ENCODE measurements at places on chromosomes 7 and 10.

GRCh38 chr10:80046629-80047441, 31.6 kb upstream of the TMEM254 start:
- DNase-seq = peak; percentile 49

- DNase-seq = no peak
These were observed 75.4 kb downstream of the WDR11 start for GRCh38 chr10:120926611-120927010.

DNA sequence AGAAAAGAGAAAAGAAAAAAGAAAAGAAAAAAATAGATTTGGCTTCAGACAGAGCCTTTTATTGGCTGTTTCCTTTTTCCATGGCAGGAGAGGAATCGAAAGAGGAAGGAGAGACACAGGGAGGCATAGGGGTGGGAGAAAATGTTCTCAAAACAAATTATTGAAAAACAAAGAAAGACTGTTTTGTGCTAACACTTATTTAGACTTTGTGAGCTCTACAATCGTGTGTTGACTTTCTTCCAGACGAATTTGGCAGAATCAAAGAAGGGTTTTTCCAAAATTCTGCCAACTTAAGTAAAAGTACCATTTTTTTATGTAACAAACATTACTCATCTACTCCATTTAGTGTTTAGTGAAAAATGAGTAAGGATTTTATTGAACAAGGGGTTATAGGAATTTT, 982.2 kb downstream of the REEP3 start:
- DNase-seq = no peak

GRCh38 chr7:157874870-157875229, 538.0 kb downstream of the DNAJB6 start:
- no peak for DNase-seq

DNA sequence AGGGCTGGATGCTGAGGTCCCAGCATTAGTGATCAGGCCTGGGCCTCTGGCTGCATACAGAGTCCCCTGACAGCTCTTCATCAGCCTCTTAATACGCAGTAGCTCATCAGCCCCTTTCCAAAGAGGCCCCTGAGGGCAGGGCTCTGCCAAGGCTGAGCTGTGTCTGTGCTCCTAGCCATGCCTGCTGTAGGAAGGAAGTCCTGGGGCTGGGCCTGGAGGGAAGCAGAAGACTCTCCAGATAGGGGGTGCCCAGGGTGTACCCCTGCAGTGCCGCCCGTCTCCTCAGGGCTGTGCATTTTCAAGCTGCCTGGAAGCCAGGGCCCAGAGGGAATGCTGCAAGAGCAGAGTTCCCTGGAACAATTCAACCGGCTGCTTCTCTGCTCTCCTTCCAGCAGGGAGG, 7.3 kb upstream of the RET start:
- DNase-seq = no peak

DNA sequence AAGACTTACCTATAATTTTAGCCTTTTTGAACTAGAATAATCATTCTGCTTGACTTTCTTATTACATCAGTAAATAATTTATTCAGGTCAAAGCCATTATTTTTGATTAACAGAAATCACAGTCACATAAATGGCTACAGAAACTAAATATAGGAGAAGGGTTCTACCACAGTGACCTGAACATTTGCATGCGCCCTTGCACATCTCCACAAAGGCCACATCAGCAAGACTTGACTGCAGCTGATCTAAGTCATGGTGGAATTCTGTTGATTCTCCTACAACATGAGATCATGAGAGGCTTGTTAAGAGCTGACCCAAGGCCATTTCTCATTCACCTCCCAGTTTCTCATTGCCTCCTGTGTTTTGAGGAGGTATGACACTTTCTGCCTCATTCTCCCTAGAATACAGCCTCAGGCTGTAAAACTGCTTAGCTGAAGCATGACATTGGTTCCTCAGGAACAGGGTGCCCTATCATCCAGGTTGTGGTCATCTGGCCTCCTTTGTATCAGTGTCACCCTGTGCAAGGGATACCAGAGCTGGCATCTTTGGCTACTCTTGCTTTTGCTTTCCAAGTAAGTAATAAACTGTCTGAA, 6.7 kb upstream of the IMMP2L start:
- DNase-seq = no peak

DNA sequence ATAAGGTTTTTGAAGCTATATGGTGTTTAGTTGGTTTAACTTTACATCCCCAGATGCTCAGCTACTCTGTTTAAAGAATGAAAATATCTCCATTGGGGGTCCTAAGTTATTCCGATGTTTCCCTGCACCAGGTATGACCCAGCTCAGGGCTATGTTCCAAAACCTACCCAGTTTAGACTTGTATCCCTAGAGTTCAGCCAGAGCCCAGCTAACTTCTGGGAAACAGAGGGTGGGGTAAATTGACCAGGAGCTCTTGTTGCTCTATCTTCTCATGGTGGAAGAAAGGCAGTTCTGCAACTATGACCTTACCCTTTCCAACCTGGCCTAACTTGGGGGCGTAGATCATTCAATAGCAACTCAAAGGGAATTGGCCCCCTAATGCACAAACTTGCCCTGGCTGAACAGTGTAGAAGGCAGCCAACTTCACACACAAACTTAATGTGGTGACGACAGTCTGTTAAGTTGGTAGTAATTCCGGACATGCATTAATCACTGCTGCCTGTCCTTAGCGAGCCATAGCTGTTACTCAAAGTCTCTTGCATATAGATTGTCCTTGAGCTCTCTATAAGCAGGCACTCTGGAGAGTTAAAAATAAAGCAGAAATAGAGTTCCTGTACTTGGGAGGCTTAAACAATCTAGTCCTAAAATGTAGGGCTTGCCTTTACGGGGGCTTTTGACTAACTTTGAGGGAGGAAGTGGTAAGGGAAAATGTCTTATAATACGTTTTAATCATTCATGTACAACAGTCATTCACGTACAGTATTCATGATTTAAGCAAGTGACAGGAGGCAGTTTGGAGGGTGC, 5.3 kb upstream of the ZNRF2 start:
- DNase-seq = no peak

DNA sequence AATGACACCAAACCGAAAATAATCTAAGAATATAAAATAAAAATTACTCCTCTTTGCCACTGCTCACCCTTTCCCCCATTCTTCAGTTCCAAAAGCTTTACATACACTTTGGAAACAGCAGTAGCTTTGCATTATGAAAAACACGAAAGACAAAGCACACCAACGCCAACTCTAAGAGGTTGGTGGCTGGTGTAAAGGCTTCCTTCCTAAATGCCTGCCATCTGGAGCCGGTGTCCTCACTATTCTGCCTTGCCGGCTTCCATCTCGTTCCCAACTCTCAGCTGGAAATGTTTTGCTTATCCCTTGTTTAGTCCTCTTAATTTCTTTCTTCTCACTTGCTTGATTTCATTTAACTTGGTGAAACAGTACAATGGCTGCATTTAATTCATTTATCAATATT, 281.1 kb upstream of the LRRN3 start:
- no peak for DNase-seq

- no peak for DNase-seq
These were observed 49.1 kb upstream of the C1QL3 start for GRCh38 chr10:16570731-16571130.

DNA sequence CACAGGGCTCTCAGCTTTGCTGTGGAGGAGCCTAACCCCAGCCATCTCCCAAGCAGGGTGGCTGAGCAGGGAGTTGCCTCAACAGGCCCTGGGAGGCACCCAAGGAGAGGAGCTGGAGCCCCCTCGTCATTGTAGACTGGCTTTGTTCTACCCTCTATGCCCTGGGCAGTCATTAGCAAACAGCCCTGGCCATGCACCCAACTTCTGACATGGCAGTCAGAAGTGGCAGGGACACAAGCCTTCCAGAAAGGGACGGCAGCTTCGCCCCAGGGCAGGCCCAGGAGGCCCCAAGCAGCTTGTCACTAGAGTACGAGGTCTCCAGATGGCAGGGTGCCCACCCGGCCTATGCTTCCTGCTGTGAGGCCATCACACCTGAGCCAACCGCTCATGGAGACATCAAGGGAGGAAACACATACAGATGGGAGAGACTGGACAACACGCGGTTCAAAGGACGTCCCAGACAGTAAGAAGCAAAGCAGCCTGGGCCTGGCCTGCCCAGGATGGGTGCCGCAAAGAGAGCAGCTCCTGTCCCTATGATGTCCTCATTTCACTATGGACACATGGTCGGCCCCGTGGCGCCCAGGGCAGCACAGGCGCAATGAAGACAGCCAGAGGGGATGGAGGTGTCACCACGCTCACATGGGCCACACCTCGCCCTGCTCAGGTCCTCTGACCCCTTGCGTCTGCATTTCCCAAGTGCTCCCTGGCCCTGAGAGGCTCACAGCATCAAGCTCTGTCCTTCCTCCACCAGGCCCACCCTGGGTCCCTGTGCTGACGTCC, 190.9 kb upstream of the CXCL12 start:
- DNase-seq = no peak

DNA sequence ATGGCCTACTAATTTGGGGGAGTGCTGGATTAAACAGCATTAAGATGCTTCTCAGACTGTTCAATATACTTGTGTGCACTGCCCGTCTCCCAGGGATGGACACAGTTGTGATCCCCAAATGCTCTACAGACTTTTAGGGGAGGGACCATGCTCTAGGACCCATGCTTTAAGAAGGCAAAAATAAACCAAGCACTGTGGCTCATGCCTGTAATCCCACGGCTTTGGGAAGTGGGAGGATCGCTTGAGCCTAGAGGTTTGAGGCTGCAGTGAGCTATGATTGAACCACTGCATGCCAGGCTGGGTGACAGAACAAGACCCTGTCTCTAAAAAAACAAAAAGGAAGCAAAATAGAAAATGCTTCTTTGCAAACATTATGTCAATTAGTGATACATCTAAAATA, 102.6 kb downstream of the VOPP1 start:
- DNase-seq = no peak

- DNase-seq = no peak
These were observed 13.4 kb downstream of the HEPACAM2 start for GRCh38 chr7:93212881-93213280.

DNA sequence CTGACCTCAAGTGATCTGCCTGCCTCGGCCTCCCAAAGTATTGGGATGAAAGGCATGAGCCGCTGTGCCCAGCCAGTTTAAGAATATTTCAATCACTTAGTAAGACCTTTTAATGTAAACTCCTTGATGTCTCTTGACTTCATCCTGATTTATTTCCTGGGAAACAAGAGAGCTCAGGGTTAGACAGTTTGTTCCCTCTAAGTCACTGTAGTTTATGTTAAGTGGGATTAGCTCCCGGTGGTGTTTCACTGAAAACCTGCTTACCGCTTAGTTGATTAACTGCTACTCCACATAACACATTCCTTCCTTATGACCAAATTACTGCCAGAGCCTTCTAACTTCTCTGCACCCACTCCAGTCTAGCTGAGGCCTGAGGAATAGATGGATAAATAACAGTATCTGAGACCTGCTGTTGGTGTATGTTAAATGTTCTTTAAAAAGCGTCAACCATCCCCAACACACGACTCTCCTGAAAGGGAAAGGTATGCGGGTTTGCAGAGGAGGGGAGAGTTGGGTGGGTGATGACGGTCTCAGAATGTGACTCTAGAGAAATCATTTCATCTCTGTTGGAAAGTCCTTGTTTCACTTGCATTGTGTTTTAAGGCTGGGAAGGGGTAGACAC, 48.7 kb downstream of the CREB3L2 start:
- DNase-seq = no peak

DNA sequence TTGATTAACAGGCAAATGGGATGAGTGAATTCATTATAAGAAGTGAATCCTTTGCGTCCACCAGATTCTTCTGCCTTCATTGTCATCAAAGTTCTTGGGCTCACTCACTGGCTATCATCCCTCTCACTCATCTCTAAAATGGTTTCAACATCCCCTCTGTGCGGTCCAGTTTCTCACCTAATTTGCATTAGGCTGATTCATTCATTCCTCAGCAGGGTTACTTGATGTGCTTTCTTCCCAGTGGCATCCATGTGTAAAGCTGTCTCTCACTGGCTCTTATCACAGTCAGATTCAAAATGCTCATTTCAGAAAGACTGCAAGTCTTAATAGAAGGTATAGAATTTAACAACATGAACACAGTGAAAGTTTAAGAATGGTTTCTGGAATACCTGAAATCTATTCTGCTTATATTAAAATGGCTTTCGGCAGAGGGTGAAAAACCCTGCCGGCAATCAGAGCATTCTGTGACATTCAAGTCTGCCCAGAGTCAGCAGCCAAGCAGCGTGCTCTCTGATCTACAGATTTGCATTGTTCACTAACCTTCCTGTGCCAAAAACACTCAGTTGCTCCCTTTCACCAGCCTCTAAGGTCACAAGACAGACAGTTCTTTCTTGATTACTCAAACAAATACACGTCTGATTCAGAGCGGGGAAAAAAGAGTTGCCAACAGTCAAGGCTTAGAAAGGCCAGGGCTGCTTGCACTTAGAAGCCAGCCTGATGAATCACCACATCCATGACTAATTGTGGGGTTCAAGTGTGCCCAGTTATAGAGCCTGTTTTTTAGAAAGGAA, 106.7 kb downstream of the TES start:
- peak; percentile 8 for DNase-seq

DNA sequence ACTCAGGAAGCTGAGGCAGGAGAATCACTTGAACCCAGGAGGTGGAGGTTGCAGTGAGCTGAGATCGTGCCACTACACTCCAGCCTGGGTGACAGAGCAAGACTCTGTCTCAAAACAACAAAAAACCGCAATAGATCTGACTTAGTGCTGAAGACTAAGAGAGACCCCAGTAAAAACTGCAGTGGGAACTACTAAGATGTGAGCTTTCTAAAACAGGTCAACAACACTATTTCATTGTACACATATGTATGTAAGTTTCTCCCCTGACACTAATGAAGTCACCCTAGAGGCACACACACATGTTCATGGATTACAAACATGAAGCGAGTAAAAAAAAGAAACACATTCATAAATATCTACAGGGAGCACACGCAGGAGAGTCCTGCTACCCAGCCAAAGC, 68.3 kb downstream of the PDE1C start:
- no peak for DNase-seq

DNA sequence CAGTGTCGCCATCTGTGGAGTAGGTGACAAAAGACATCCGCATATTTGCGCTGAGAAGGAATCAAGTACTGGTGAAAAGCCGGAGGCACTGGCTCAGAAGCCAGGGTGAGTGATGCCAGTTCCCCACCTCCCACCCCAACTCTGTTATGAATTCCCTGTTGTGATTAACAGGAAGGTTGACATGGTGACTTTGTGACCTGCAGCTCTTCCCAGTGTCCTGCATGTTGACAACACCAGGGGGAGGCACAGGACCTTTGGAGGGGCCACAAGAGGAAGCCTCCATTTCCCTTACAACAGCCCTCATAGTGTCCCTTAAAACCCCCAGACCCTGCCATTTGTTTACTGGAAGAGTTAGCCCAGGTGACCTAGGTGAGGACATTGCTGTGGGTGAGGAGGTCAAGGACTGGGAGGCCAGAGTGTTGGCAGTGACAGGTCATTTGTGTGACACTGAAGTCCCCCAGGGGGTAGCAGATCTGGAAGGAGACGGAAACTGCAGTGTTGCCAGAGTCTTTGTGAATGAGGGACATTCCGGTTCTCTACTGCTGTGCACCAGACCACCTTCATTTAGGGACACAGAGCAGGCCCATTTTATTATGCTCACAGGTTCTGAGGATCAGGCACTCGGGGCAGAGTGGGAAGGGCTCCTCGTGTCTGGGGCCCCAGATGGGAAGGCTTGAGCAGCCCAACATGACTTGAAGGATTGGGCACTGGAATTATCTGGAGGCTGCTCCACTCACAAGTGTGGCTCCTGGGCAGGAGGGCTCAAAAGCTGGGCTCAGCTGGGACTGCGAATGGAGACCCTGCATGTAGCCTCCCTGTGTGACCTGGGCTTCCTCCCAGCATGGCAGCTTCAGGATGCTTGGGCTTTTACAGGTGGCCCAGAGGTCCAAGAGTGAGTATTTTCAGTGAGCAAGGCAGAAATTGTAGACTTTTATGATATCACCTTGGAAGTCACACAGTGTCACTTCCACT, 13.0 kb upstream of the ANTXRL start:
- no peak for DNase-seq

GRCh38 chr7:133050200-133050995, 31.5 kb downstream of the CHCHD3 start:
- DNase-seq = no peak

All from stimulated activated CD8-positive, alpha-beta memory T cell treated with anti-CD3 and anti-CD28 coated beads, Interleukin-15, amount 100 ng/mL, for 48 hours (primary cell).